Vagina (tissue), 2 donors: ENCODE measurements at places on chromosomes 7 and 10.

DNA sequence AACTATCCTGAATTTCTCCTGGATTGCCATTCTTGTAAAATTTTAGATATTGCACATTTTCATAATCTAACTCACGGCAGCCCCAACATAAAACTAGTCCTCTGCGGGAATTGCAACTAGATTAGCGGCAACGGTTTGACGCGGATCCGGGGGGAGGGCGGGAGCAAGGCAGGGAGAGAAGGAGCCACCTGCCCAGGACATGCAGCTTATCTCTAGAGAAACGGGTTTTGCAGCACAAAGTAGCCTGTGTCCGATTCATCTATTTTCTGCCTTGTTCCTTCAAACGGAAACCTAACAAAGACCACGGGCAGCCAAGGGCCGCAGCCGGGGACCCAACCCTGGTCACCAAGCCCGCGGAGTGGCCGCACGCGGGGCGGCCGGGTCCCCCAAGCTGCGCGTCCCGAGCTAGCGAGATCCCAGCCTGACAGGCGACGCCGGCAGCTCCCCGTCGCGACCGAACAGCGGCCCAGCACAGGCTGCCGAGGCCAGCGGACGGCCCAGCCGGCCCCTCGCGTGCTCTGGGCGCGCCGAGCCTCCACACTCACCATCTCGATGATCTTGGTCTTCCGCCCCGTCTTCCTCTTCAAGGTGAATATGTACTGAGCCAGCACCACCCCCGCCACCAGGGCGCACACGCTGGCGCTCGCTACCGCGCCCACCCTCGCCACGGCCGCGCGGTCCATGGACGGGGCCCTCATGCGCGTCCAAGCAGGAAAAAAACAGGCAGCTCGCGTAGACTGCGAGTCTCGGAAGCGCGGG is at the start of gene NT5C3A:
Gene NT5C3A, minus strand, starts transcription at position 754 of the 759 bp plus-strand sequence. Its CDS starts 71 bp downstream, at position 683.
- H3K36me3 ChIP-seq = no peaks in the 10 kb centered on the region
- no peak for DNase-seq
- peaks cover 50% of the 10 kb centered on the region for H3K4me1 ChIP-seq
- peak within 1 kb of the TSS; percentile 57 for H3K4me3 ChIP-seq
- no peaks in the 10 kb centered on the region for H3K27me3 ChIP-seq

DNA sequence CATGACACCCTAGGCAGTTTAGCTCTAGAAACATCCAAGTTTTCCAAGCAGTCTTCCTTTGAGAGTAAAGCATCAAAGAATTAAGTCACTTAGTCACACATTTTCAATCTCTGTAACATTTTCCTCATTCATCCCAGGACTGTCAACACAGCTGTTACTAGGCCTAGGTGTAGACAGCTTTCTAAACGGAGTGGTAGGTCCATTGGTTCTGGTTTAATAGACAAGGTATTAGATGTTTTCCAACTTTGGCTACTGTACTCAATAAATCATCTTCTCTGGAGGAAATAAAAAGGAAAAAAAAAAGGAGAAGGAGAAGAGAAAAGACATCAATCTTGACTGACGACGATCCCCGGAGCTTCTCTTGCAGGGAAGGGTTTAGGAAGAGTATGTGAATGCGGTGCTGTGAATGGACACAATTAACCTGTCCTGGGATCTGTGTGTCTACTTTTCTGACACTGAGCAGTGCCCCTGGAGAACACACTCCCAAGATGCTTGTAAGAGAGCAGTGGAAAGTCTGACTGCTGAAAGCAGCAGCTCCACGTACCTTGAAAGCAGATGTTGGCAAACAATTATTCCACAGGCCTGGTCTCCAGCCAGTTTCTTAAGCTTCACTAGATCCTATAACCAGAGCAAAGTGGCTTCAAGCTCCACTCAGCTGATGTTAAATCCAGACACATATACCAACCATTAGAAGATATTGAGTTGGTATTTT is 59.1 kb downstream of the CXCL12 start:
- no peaks in the 10 kb centered on the region for H3K36me3 ChIP-seq
- peak; percentile 32 for DNase-seq
- H3K27ac ChIP-seq = no peak overlapping the region
- no peaks in the 10 kb centered on the region for H3K4me1 ChIP-seq
- no peak overlapping the region for H3K4me3 ChIP-seq
- H3K27me3 ChIP-seq = no peaks in the 10 kb centered on the region

- H3K4me1 ChIP-seq = no peaks in the 10 kb centered on the region
- H3K4me3 ChIP-seq = no peak overlapping the region
- no peaks in the 10 kb centered on the region for H3K36me3 ChIP-seq
- H3K27ac ChIP-seq = no peak overlapping the region
- no peaks in the 10 kb centered on the region for H3K27me3 ChIP-seq
Measured at GRCh38 chr7:104252409-104253134, 44.8 kb upstream of the ORC5 start.

- no peak overlapping the region for H3K4me3 ChIP-seq
- H3K4me1 ChIP-seq = no peaks in the 10 kb centered on the region
- no peaks in the 10 kb centered on the region for H3K36me3 ChIP-seq
- DNase-seq = no peak
- H3K27me3 ChIP-seq = no peaks in the 10 kb centered on the region
- no peak overlapping the region for H3K27ac ChIP-seq
Measured at GRCh38 chr10:96651998-96652431, 65.2 kb upstream of the TM9SF3 start.

DNA sequence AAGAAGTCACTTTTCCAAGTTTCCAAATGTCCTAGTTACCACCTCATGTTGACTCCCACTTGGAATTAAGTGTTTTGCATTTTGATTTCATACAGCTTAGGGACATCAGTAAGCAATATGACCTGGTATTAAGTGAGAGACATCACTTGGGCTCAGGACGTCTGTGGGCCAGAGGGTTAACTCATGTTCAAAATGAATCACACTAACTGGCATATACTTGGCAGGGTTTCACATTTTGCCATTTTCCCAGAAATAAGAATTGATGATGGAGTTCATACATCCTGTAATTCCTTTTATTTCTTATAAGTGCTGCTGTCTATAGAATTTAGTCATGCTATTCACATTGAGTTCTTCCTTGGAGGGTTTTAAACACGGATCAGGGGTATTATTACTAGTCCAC is 516.5 kb downstream of the PHTF2 start:
- no peak for DNase-seq
- H3K27ac ChIP-seq = no peak overlapping the region
- H3K4me3 ChIP-seq = no peak overlapping the region
- H3K27me3 ChIP-seq = no peaks in the 10 kb centered on the region
- H3K36me3 ChIP-seq = no peaks in the 10 kb centered on the region

GRCh38 chr7:921581-922333 is 32.7 kb downstream of the ADAP1 start:
- DNase-seq = no peak
- H3K4me1 ChIP-seq = peaks cover 3% of the 10 kb centered on the region
- no peak overlapping the region for H3K27ac ChIP-seq
- H3K27me3 ChIP-seq = no peaks in the 10 kb centered on the region
- H3K36me3 ChIP-seq = no peaks in the 10 kb centered on the region
- H3K4me3 ChIP-seq = no peak overlapping the region

GRCh38 chr10:118106426-118106825 is 59.7 kb upstream of the RAB11FIP2 start:
- no peaks in the 10 kb centered on the region for H3K36me3 ChIP-seq
- H3K4me1 ChIP-seq = peaks cover 9% of the 10 kb centered on the region
- H3K4me3 ChIP-seq = no peak overlapping the region
- no peak overlapping the region for H3K27ac ChIP-seq

DNA sequence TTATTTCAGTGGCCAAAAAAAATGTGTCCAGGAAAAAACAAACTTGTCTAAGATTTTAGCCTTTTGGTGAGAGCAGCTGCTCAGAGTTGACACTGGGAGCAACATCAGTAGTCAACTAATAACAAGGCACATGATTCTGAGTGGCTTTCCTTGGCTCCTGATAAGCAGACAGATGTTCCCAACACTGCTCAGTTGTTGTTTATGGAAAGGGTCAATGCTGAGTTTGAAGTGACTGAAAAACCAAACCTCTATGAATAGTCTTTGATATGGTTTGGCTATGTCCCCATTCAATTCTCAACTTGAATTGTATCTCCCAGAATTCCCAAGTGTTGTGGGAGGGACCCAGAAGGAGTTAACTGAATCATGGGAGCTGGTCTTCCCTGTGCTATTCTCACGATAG is 12.3 kb downstream of the DYDC1 start:
- H3K4me3 ChIP-seq = no peak overlapping the region
- no peaks in the 10 kb centered on the region for H3K27me3 ChIP-seq
- no peaks in the 10 kb centered on the region for H3K4me1 ChIP-seq

- no peak overlapping the region for H3K4me3 ChIP-seq
- H3K36me3 ChIP-seq = no peaks in the 10 kb centered on the region
- no peaks in the 10 kb centered on the region for H3K27me3 ChIP-seq
- no peak overlapping the region for H3K27ac ChIP-seq
- DNase-seq = no peak
Measured at GRCh38 chr7:126302639-126303038, 950.1 kb downstream of the GRM8 start.

- no peaks in the 10 kb centered on the region for H3K27me3 ChIP-seq
- H3K27ac ChIP-seq = no peak overlapping the region
- no peaks in the 10 kb centered on the region for H3K4me1 ChIP-seq
- no peak overlapping the region for H3K4me3 ChIP-seq
- H3K36me3 ChIP-seq = no peaks in the 10 kb centered on the region
- DNase-seq = no peak
Measured at GRCh38 chr7:92259610-92260247, 14.0 kb downstream of the ANKIB1 start.

DNA sequence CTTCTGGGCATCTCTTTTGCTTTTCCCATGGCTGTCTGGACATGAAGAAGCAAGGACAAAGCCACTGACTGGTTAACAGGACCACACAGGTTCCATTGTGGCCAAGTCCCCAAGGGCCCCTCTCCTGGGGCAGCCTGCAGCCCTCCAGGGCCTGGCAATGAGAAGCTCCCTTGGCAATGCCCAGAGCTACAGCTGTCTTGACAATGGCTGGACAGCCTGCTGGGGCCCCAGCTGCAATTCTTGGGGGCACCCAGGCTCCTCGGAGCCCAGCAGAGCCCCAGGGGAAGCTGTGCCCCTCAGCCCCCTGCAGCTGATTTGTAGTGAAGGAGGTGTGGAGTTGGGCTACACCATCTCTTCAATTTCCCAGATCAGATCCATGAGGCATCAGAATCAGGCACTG is 384.9 kb upstream of the PODXL start:
- no peak overlapping the region for H3K4me3 ChIP-seq
- no peaks in the 10 kb centered on the region for H3K27me3 ChIP-seq
- no peaks in the 10 kb centered on the region for H3K4me1 ChIP-seq
- no peak overlapping the region for H3K27ac ChIP-seq

- no peak overlapping the region for H3K4me3 ChIP-seq
- H3K4me1 ChIP-seq = no peaks in the 10 kb centered on the region
- no peaks in the 10 kb centered on the region for H3K36me3 ChIP-seq
- no peak for DNase-seq
- no peaks in the 10 kb centered on the region for H3K27me3 ChIP-seq
- no peak overlapping the region for H3K27ac ChIP-seq
Measured at GRCh38 chr10:132827861-132828539, 42.1 kb upstream of the NKX6-2 start.

DNA sequence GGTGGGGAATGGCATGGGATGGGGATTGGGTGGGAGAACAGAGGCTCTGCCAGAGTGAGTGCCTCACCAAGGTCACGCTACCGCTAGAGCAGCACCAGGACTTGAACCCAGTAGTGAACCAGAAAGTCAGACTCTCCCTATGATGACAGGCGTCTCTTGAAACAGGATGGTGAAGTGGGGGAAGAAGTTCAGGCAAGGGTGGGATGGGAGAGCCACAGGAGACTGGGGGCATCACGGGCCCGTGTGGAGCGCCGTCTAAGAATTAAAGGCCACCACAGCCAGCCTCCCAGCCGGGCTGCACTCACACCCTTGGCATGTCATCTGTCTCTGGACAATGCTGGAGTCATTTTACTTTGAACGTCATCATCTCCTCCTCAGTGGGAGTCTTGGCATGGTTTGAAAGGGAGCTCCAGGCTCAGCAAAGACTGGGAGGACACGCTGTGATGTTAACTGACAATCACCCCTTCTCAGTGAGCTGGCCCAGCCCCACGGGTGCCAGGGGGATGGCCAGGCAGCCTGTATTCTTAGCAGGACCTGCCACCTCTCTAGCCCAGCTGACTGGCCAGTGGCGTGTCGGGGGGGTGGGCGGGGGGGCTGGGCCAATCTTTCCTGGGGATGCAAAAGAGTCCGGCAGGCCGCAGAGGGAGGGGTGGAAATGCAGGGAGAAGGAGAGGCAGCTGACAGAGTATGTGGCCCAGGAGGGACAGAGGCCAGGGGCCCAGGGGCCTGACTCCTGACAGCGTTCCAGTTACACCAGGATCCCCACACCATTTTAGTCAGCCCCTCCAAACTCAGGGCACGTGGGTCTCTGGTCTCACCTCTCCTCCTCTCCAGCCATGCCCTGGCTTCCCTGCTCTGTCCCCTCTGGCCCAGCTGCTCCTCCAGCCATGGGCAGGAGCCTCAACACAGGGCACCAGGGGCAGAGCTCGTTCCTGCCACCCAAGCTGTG is 96.2 kb downstream of the VOPP1 start:
- DNase-seq = peak; percentile 70
- no peak overlapping the region for H3K4me3 ChIP-seq
- no peaks in the 10 kb centered on the region for H3K27me3 ChIP-seq
- no peaks in the 10 kb centered on the region for H3K4me1 ChIP-seq
- no peaks in the 10 kb centered on the region for H3K36me3 ChIP-seq
- no peak overlapping the region for H3K27ac ChIP-seq

DNA sequence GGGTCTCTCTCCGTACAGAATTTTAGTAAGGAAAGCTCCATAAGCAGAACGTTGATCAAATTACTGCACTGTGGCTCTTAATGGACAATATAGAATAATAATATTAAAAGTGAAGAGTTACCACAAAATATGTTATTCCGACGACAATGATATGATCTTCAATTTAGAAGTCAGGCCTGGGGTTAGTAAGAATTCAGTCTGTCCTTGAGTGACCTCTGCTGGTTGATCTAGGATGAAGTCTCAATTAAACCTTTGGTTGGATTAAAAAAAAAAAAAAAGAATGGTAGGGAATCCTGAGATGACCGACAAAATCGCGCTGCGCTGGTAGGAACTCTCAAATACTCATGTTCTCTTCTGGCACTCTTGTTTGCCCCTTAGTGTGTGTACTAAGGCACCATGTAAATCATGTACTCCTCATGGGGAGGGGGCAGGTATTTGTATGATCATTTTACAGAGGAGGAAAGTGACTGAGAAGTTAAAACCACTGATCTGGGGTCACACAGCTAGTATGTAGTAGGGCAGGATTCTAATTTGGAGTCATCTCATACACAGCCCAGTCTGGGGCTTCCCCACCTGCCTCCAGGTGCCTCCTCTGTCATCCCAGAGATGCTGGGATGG is 161.3 kb upstream of the NPVF start:
- no peaks in the 10 kb centered on the region for H3K36me3 ChIP-seq
- no peak for DNase-seq
- H3K27ac ChIP-seq = no peak overlapping the region
- no peak overlapping the region for H3K4me3 ChIP-seq
- H3K27me3 ChIP-seq = no peaks in the 10 kb centered on the region

DNA sequence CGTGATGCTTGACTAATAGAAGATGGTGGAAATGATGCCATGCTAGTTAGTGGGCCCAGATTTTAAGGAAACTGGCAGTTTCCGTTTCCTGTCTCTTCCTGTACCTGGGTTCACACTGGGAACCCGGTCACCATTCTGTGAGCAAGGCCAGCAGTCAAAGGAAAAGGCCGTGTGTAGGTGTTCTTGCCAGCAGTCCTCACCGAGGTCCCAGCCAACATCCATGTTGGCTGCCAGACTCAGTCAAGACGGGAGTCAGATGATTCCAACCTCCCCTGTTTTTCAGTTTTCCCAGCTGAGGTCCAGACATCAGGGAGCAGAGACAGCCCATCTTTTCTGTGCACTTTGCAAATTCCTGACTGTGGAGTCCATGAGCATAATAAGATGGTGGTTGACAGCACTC is 15.2 kb upstream of the PILRB start:
- no peaks in the 10 kb centered on the region for H3K27me3 ChIP-seq
- H3K27ac ChIP-seq = no peak overlapping the region
